Occipital lobe (tissue), 3 donors: ENCODE measurements at places on chromosomes 13 and 19. TPM values are rescaled to one million over a fixed set of nuclear protein-coding genes. Genes with fewer than 3 reads are reported as not detected.

NLRP5 gene
- not detected for total RNA-seq

GRCh38 chr19:14505488-14506239 lies 9.7 kb upstream of the GIPC1 start:
- DNase-seq = no peak

- DNase-seq = no peak
Observed at GRCh38 chr13:113545931-113546516, 38.5 kb upstream of the TFDP1 start.

SGCG gene
- 0.16 TPM for total RNA-seq

KLK4 gene
- not detected for total RNA-seq

OR10H1 gene
- total RNA-seq = not detected

DNA sequence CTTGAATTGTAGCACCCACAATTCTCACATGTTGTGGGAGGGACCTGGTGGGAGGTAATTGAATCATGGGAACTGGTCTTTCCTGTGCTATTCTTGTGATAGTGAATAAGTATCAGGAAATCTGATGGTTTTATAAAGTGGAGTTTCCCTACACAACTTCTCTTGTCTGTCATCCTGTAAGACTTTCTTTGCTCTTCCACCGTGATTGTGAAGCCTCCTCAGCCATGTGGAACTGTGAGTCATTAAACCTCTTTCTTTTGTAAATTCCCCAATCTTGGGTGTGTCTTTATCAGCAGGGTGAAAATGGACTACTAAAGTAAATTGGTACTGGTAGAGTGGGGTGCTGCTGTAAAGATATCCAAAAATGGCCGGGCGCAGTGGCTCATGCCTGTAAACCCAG lies 215.6 kb downstream of the LIG4 start:
- no peak for DNase-seq

DNA sequence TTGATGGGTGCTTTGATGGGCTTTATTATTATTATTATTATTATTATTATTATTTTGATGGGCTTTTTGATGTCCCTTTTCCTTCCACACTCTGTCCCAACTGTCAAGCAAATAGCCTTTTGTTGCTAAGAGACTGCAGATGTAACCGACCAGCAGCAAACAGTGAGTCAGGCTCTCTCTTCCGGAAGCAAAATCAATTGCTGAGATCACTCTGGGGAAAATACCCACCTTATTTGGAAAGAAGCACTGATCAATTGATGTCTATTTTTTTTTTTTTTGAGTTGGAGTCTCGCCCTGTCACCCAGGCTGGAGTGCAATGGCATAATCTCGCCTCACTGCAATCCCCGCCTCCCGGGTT lies 2.9 kb downstream of the LDLR start:
- DNase-seq = no peak

GRCh38 chr19:43777163-43777695 lies 3.5 kb downstream of the KCNN4 start:
- DNase-seq = no peak

- no peak for DNase-seq
Observed at GRCh38 chr19:55175117-55175867, 4.8 kb downstream of the SYT5 start.

DNA sequence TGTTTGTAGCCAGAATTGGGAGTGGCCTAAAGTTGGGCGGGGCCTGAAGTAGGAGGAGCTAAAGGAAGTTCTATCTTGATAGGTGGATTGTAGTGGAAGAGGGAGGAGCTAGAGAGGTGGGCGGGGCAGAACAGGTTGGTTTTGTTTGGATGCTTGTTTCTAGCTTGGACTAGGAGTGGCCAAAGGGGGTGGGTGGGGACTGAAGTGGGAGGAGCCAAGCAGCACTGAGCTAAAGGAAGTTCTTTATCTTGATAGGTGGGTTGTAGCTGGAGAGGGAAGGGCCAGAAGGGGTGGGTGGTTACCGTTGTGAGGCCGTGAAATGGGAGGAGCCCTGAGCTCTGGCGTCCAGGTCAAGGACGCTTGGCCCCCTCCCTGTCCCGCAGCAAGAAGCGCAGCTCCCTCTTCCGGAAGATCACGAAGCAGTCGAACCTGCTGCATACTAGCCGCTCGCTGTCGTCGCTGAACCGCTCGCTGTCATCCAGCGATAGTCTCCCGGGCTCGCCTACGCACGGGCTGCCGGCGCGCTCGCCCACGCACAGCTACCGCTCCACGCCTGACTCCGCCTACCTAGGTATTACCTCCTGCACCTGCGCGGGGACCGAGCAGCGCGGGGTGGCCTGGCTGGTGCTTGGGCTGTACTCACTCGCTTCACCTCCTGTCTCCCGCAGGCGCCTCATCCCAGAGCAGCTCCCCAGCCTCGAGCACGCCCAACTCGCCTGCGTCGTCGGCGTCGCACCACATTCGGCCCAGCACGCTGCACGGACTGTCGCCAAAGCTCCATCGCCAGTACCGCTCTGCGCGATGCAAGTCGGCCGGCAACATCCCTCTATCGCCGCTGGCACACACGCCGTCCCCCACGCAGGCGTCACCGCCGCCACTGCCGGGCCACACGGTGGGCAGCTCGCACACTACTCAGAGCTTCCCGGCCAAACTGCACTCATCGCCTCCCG lies 8.0 kb downstream of the DNASE2 start:
- DNase-seq = no peak

CD70 gene
- not detected for total RNA-seq

DNA sequence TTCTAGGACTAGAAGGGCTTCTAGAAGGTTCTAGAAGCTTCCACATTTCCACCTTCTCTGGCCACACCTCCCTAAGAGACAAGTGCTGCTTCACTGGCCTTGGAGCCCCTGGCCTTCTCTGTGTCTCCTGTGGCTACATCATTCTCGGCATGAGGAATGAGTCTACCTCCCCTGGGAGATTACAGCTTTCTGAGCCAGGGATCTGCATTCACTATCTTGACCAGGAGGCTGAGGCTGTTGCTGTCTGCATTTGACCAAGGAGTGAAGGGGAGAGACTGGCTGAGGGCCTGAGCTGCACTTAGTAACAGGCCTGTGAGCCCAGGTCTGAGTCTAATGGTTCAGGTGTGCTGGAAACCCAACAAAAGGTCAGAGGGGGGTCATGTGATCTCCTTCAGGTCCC lies 5.3 kb downstream of the CPAMD8 start:
- no peak for DNase-seq

TSPAN16 gene
- not detected for total RNA-seq
